Frontal cortex (tissue), 4 donors: ENCODE measurements at places on chromosomes 7 and 10. TPM values are rescaled to one million over a fixed set of nuclear protein-coding genes. Genes with fewer than 3 reads are reported as not detected.

Gene HOXA4
- not detected for total RNA-seq

DNA sequence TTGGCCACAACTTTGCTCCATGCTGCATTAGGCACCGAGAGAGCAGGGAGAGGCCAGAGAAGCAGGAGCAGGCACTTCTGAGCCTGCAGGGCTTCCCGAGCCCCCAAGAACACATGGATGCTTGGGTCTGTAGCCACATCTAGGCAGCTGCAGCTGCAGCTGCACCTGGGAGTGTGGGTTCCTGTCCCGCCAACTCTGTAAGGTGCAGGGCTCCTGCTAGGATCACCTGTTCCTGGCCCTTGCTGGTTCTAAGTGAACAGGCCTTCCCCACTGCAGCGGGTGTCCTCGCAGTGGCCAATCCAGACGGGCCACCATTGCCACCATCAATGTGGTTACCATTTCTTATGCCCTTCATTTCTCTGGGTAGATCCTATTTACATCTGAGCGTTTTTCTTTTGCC, 330.3 kb downstream of the AUTS2 start:
- no peak for DNase-seq

DNA sequence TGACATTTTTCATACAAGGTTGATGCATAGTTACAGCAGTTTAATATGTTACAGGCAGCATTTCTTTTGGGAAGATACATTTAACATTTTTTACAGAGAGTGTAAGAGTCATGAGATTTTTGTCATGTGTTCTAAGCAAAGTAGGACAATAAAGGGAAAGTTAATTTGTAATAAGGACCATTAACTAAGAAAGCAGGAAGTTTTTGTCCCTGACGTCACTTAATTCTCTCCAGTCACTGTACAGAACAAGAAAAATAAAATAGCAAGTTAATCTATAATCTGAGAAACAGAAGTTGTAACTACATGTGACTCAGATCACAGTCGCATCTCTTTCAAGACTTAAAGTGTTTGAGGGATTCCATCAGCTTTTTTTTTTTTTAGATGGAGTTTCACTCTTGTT, 49.5 kb upstream of the CAPZA2 start:
- no peak for DNase-seq

GRCh38 chr7:99788554-99788953, 4.6 kb upstream of the CYP3A4 start:
- DNase-seq: no peak

DNA sequence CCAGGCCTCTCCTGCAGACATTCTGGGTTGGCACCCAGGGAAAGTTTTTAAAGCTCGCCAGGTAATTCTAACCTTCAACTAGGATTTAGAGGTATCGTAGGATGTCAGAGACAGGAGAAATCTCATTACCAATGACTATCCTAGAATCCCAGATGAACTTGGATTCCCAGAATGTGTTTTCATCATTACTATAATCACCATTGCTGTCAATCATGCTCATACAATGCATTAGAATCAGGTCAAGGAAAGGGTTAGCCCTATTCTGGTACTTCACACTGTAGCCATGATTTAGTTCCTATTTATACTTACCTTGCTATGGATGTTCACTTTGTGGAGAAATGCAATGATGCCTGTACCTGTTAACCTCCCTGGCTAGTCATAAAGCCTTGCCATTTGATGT, 67.0 kb upstream of the GPR158 start:
- DNase-seq: no peak

DNA sequence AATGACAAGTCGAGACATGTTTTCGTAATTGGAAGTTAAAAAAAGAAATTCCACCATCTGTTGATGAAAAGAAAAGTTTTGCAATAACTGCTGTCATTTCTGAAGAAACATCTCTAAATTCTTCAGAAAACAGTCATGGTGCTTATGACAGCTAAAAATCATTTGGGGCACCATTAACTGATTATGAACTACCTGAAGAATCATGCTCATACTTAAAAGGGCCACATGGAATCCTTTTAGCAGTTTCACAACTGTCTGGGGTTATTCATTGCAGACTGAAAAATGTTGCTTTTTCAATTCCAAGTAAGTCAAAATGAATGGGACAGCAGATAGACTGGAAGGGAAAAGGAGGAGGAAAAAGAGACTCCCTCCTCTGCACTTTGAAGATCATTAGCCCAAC, 134.2 kb downstream of the CHN2 start:
- DNase-seq: no peak

- DNase-seq: no peak
Observed at GRCh38 chr10:130470973-130471372, 334.8 kb downstream of the GLRX3 start.

GRCh38 chr10:50982989-50983388, 91.3 kb upstream of the PRKG1 start:
- DNase-seq: no peak

DNA sequence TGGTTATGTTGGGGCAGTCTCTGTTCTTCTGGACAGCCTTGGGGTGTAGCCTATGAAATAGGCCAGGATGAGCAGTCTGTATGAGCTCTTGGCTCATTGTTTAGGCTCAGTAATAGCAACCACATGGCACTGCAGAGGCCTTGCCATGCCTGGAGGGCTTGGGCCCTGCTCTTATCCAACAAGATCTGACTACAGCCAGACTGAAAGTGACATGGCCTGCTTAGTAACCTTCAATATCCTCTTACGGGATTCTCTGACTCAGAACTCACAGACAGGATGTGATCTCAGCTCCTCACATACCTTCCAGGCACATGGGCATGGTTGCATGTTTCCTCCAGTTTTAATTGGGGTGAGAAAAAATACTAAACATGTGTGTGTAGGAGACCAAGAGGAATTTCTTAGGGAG, 289.3 kb downstream of the PTEN start:
- DNase-seq: no peak

- DNase-seq: no peak
Observed at GRCh38 chr10:23657677-23658076, 218.8 kb downstream of the OTUD1 start.

DNA sequence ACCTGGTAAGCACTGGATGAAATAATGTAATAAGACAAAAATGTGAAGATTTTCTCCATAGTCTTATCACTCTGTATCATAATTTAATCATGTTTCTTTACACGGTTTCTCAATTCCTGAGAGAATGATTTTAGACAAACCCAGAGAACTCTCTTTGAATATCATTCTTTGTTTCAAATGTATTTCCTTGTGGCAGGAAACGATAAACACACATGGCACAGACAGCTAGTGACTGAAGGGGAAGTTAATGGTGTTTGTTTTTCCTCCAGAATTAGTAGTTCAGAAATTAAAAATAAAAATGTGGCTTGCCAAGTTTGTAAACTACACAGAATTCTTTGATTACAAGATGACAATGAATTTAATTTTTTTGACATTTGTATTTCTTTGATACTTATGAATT, 163.7 kb upstream of the PRPS1L1 start:
- no peak for DNase-seq
